ENCODE measurements at places on chromosomes 5 and 9.

DNA sequence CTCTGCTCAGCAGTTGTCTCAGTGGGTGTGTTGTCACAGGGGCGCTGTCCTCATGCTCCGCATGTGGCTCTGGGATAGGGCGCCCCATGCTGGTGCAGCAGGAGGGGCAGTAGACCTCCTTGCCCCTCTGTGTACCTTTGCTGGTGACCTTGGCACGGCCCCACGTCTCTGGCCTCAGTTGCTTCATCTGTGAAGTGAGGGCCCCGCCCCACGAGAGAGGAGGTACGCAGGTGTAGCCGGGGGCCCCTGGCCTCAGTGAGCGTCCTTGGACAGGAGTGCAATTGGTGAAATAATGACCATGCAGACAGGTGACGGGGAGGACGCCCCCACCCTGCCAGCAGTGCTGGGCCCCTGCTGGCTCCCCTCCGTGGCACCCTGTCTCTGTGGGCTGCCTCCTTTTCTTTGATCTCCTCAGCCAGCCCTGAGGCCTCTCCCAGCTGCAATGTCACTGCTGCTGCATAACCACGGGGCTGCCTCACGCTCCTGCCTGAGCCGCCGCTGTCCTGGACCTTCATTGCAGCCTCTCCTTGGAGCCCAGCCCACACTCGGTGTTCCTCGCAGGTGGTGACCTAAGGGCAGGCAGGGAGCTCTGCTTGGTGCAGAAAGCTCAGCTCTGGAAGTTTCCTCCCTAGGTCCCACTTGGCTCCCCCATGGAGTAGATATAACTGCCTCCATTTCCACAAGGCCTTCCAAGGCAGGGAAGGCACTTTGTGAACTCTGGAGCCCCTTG is 57.3 kb downstream of the PHF2 start:
- no peak for DNase-seq

DNA sequence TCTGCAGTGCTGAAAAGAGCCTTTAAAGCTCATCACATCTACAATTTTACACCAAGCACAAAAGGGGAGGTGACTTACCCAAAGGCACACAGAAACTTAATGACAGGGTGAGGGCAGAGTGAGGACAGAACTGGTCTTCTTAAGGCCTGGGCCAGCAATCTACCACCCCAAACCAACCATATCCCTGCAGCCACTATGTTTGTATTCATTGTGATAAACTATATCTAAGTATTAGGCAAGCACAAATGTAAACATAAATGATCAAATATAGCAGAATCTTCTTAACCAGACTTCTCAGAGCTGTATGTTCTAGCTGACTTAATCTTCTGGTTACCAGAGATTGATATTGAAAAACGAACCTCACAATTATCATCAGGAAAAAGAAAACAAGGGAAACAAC is 47.9 kb upstream of the RNF38 start:
- no peak for DNase-seq

- DNase-seq = no peak
Measured at GRCh38 chr5:78638973-78639669, 9.5 kb downstream of the LHFPL2 start.

DNA sequence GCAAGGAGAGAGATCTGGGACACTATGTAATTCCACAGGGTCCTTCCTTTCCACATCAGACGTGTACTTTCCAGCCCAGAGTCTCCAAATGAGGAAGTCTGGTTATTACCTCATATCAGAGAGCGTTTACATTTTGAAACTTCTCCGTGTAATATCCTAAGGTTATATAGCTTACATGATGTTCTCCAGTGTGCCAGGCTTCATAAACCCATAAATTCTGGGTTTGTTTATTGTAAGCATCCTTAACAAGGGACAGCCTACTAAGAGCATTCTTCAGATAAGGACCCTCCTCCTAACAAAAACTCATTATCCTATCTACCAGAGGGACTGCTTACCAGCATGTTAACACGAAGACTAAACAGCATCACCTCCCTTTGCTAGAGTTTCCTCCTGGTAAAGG is 17.9 kb downstream of the SRFBP1 start:
- no peak for DNase-seq

DNA sequence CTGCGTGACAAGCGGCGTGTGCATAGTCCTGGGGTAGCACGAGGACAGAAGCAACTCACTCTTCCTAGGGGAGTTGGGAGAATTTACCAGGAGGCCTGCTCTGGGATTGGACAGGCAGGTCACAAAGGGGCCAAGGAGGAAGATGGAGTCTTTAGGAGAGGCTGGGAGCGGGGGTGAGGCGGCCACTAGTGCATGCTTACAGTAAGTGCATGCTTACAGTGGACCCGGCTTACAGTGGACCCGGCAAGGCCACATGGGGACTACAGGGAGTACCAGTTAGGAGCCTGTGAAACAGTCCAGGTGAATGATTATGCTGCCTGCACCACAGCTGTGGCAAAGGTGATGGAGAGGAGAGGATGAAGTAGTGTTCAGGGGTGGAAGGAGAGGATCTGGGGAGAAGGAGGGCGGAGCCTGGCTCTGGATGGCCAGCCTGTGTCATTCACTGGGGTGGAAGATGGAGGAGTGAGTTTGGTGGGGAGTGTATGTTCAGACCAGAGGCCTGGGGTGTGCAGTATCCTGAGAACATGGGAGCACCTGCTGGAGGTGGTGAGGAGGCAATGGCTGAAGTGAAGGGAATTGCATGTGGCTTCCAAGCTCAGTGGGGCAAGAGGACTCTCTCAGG is 78.7 kb downstream of the CRB2 start:
- no peak for DNase-seq

DNA sequence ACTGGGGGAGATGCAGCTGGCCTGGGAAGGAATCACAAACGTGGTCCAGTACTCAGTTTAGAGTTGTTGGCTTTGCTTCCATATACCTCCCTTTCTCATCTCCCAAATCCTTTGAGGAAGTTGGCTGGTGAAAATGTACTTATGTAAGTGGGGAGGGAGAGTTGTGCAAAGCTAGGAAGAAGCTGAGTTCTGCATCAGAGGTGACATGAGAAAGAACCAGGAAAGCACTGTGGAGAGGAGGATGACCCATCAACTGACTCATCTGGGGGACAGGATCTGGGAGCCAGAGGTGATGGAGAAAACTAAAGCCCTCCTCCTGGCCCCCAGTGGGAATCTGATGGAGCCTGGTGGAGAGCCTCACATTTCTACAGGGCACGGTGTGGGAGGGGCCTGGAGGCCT is 16.2 kb downstream of the KCNMB1 start:
- no peak for DNase-seq

DNA sequence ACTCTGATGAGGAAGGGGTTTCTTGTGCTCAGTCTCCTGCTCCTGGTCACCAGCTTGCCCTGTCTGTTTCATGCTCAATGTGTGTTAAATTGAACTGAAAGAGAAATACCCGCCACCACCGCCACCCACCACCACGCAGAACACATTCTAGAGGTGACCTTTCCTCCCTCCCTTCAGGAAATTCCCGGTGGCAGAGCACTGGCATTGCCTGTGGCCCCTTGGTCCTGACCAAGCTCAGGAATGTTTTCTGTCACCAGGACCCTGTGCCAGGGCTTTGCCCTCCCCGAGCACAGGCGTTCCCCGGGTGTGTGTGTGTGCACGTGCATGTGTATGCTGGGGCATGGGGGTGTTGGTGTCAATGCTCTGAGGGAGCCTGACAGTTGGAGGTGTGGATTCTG is 10.2 kb upstream of the SLC25A51 start:
- DNase-seq = no peak

GRCh38 chr5:43242196-43242595 is 50.2 kb downstream of the NIM1K start:
- DNase-seq = no peak

- DNase-seq = peak; percentile 77
Measured at GRCh38 chr5:961002-961710, 47.4 kb upstream of the NKD2 start.

DNA sequence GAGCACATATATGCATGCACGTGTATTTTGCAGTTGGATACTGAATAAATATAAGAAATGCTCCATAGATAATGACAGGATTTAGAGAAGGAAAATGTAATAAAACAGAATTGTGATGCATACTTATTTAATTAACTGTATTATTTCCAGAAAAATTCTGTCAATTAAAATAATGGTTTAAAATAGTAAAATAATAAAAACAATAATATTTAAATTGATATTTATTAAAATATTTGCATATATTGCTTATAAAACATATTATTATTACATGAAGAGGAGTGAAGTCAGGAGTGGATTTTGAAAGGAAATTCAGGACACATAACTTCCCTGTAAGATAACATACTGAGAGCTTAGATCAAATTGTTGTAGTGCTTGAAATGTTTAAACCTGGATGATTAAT is 21.4 kb upstream of the EDIL3 start:
- DNase-seq = no peak
